Naive thymus-derived CD8-positive, alpha-beta T cell (primary cell): ENCODE measurements at places on chromosomes 4 and X.

- no peak for DNase-seq
These were observed 24.7 kb downstream of the TMEM47 start for GRCh38 chrX:34632384-34632783.

DNA sequence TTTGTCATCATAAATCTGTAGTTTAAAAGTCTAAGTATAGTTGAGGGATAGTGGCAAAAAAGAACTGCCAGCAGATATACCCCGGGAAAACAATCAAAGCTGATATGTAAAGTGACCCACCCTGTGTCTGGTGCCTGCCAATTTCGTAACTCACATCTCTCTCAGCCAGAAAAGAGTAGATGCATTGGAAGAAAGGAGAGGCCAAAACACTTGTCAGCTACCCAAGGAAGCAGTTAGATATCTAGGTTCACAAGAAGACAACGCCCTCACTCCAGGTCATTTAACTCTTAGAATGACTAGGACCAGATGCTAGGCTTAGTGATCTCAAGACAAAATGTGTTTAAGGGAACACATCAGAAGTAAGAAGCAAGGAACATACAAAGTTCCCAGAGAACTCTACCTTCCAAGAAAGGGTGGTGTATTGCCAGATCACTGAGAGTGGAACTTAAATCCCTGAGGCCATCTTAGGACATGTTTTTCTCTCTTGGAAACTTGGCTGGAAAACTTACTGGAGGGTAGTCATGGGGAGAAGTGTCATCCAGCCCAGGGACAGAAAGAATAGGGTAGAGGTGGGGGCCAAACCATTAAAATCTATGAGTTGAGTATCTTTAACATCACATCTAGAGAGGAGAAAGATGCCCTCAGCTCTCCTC lies 125.9 kb downstream of the SHISA3 start:
- no peak for DNase-seq

DNA sequence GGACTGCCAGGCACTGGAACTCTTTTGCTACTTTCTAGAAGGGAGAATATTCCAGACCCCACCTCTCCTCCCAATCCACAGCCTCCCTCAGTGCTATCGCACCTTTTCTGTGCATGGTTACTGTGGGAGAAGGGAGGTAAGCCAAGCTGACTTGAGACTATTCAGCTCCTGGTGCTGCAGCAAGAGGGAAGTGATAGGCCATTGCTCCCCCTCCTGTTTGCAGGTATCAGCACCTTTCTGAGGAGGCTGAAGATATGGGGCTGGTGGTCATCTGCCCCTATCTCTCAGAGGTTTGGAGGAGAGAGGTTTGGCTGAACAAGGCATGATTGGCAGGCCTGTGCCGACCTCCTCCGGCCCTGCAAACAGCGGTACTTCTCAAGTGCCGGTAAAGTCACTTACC lies 103.3 kb upstream of the GATB start:
- no peak for DNase-seq

GRCh38 chrX:23662187-23662586 lies 5.1 kb upstream of the PRDX4 start:
- no peak for DNase-seq

GRCh38 chr4:162978398-162978797 lies 188.3 kb downstream of the NAF1 start:
- no peak for DNase-seq

GRCh38 chr4:168857009-168857408 lies 153.0 kb downstream of the CBR4 start:
- DNase-seq, result no peak

DNA sequence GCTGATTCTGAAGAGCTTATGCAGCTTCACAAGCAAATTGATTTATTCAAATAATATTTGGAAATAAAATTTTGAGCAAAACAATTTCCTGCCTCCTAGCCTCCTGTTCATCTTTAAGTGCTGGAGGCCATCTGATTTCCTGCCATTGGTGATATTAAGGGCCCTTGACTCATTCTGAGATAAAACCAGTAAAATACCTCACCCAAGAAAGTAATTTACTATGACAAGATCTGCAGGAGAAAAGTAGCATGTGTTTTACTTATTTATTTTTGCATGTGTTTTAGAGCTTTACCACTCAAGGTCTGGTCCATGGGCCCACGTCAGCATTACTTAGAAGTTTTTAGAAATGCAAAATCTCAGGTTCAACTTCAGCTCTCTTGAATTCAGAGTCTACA lies 67.7 kb downstream of the DCLK2 start:
- DNase-seq, result no peak

DNA sequence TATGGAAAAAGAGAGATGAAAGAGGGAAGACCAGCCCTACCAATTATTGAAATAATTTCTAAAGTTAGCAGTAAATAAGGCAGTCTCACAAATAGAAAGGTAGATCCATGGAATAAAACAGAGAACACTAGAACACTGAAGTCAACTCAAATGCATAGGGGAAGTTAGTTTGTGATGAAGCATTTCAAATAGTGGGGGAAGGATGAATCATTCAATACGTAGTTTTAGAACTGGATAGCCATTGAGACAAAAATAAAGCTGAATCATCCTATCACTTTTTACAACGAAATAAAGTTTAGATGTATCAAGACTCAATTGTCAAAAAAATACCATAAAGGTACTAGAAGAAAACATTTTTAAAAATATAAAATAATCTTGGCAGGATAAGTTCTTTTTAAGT lies 143.2 kb upstream of the DGKK start:
- no peak for DNase-seq

DNA sequence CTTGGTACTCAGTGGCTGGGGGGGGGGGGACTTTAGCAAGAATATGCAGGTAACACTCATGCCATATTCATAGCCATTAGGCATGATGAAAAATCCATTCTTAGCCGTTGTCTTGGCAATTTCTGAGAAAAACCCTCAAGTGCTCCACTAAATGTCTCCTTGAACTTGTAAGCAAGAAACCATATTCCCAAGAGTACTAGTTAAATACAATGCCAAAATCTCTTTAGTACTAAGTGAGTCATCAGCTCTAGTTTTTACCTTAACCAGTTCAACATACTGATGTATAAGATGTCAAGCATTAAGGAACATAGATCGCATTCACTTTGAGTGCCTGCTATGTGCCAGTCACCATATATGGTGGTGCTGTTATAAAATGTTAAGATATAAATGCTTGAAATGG lies 27.5 kb downstream of the UBE2D3 start:
- DNase-seq, result no peak

GRCh38 chr4:8380511-8381415 lies 59.8 kb downstream of the ACOX3 start:
- DNase-seq, result no peak

GRCh38 chr4:121711263-121712000 lies 14.7 kb upstream of the ANXA5 start:
- no peak for DNase-seq

GRCh38 chr4:1716065-1716945 lies 4.2 kb upstream of the SLBP start:
- DNase-seq, result no peak

GRCh38 chrX:151701531-151701930 lies 6.3 kb downstream of the PRRG3 start:
- DNase-seq, result no peak

DNA sequence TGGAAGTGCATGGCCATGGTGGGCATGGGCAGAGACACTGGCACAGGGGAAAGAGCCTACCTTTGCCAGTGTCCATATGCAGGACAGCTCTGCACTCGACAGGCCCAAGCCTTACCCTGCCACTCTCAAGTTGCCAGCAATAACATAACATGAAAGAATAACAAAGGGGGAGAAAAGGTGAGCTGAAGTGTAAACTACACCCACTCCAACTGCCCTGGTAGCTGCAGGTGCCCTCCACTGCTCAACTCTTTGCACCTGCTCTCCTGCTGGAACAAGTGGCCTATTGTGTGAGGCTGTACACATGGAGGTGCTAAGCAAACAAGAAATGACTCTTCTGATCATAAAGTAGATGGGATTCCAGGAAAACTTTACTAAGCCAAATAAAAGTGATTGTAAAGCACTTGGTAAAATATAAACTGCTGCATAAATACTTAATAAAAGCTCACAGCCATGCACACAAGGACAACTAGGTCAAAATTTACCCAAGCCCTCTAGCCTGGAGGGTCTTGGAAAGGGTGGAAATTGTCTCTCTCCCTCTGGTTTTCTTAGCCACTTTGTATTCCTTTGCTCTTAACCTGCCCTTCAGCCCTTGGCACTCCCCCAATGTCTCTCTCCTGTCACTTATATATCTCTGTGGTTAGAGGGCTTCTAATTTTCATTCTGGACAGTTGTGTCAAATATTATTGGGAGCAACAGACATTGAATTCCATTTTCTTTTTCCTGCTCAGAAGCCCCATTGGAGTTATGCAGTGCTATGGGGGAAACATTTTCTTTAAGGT lies 261.2 kb upstream of the GPC4 start:
- DNase-seq, result no peak

- no peak for DNase-seq
These were observed 42.8 kb downstream of the UCHL1 start for GRCh38 chr4:41299486-41299885.

DNA sequence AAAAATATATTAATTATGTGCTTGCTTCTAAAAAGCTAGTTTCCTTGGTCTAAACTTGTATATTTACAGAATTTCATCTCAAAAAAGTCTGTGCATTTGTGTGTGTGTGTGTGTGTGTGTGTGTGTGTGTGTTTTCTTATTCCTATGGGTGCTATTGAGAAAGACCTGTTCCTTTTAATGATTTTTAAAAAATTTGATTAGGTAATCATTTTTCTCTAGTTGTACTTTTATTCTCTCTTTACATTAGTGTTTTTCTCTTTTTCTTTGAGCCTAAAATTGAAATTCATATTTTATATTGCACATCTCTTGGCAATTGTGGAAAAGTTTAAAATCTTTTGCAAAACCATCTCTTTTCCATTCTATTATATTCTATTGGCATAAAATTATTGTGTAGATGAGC lies 690.4 kb upstream of the NDST4 start:
- no peak for DNase-seq

DNA sequence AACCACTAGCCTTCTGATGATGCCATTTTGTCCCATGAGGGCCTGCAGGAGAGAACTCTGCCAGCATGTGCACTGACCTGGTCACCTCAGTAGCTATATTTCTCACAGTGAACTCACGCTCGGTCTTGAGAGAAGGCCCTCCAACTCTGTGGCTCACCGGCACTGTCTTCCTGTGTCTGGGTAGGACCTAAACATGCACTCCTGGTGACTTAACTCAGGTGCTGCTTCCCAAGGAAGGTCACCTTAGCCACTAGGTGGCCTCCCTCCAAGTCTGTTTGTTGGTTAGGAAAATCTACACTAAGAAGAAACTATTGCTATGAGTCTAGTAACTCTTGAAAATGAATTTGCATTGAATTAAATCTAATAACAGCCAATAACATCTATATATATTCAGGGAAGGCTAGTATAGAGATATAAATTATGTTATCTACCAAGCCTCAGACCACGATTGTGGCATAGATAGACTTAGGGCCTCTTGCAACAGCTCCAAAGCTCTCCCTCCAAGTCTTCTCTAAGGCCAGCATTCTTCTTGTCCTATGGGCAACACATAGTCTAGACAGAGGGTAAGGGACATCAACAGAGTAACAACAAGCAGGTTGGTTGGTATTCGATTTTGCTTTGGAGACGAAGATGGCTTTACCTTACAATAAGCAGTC lies 24.7 kb downstream of the TLR10 start:
- DNase-seq, result no peak

DNA sequence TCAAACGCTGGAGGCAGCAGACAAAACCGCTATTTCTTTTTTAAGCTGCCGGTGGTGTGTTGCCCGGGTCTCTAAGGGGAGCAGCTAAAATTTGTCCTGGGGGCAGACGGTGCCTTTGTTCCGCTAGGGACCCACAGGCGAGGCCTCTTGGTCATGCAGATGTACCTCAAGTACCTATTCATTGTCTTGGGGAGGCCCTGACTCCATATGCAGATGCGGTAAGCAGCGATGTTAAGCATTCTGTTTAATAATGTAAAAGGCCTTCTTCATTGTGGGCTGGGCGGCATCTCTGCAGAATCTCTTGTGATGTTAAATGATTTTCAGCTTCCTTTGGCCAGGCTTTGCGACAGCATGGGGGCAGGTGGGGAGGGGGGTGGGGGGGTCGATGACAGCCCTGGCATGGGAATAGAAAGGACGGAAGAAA lies 98.9 kb upstream of the PJA1 start:
- no peak for DNase-seq

DNA sequence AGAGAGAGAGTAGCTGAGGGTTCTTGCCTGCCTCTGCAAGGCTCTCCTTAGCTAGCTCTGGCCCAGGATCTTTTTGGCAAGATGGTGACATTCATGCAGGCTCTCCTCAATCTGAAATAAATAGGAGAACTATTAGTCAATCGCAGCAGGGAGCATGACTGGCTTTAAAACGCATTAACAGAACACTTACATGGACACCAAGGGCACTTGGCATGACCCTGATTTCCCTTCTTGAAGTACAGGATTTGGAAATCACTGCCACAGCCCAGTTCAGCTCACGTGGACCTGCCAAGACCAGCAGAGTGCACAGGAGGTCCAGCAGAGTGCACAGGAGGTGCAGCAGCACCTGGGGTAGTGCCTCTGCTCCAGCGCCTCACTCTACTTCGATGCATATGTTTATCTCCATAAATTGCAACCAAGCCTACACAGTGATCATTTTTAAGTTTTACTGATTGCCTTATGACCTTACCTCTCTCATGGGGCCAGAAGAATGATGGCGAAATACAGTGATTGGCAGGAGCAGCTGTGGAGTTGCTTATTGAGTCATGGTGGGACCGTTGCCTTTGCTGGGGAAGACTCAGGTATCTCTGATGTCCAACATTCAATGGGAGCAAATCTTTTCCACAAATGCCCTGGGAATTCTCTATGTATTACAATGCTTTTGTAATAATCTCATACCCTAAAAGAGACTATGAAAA lies 122.4 kb downstream of the SYNPO2 start:
- no peak for DNase-seq

DNA sequence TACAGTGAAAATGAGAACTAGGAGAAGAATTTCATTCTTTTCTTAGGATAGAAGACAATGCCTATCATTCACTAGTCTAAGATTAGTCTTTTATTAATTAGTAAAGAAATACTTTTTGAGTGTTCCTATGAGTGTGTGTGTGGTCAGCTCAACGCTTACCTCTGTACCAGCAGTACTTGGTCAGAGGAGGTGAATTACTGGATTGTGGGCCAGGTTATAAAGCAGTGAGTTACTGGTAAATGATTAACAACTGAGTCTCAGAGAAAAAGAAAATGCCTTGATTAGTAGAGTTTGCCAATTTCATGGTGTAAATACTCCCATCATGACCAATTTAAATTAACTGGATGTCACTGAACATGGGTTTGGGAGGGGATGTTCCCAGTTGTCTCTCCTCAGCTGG lies 444.6 kb downstream of the STIM2 start:
- no peak for DNase-seq

- DNase-seq, result no peak
These were observed 169.6 kb downstream of the CAMK2D start for GRCh38 chr4:113591982-113592381.

- no peak for DNase-seq
These were observed 212.9 kb downstream of the TEX13C start for GRCh38 chrX:125532411-125533089.

- no peak for DNase-seq
These were observed 1348.8 kb downstream of the PCDH18 start for GRCh38 chr4:136183513-136183912.

- DNase-seq, result no peak
These were observed 218.8 kb downstream of the MGST2 start for GRCh38 chr4:139884438-139884837.
